ENCODE measurements at places on chromosomes 1 and 21.

DNA sequence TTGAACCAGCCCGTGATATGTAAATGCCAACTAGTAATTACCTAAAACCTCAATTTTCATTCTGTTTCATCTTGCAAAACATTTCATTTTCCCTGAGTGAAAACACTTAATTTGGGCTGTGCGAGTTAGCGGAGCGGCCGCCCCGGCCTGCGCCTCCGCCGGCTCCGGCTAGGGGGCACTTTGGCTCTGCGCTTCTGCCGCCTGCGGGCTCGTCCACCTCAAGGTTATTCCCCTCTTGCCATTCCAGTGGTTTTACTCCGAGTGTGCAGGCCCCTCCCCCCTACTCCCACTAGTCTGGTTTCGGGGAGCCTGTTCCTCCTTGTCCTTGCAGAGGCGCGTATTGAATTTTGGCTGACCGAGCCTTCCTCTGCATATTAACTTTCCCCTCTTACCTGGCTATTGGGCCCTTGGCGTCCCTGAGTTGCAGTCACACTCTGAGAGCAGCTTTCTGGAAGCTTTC, 55.6 kb downstream of the PEX14 start:
- DNase-seq, result no peak

GRCh38 chr1:55375617-55376258, 160.6 kb upstream of the USP24 start:
- DNase-seq, result no peak

GRCh38 chr21:42187976-42188653, 30.8 kb upstream of the ABCG1 start:
- DNase-seq, result no peak

GRCh38 chr1:153929426-153929825, 6.7 kb upstream of the GATAD2B start:
- DNase-seq, result no peak

DNA sequence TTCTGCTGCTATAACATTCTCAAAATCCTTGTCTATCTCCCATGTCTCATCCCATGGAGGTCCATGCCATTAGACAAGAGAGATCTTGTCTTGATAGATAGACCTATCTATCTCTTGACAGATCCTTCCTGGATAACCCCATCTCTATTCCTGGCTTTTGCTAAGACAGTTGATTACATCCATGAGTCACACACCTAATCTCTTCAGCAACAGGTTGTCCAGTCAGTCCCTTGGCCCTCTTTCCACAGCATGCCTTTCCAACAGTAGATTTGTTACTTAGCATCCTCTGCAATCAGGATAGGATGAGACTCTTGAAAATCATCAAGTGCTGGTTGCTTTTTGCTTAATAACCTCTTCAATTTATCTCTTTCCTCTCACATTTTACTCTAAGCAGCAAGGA, 46.6 kb downstream of the TRMT1L start:
- DNase-seq, result no peak

- DNase-seq, result no peak
Measured at GRCh38 chr1:246208105-246208504, 299.0 kb downstream of the SMYD3 start.
